H7 (cell line): ENCODE measurements at places on chromosomes 7 and 10. TPM values are rescaled to one million over a fixed set of nuclear protein-coding genes. Genes with fewer than 3 reads are reported as not detected.

RBP4 gene
- total RNA-seq: 1.1 TPM in 1 of 2 replicates, not detected in the other

CPA2 gene
- not detected in 2 replicates for total RNA-seq

UBTD1 gene
- 30.2 and 33.4 TPM in 2 replicates for total RNA-seq

EBLN1 gene
- not detected in 2 replicates for total RNA-seq

HELLS gene
- 131 and 187 TPM in 2 replicates for total RNA-seq

HK1 gene
- total RNA-seq: 110 and 114 TPM in 2 replicates

CSTF2T gene
- 21.5 and 25.6 TPM in 2 replicates for total RNA-seq

RARRES2 gene
- total RNA-seq: 198 and 223 TPM in 2 replicates

MYPN gene
- total RNA-seq: 0.04 TPM in 1 of 2 replicates, not detected in the other

CCDC71L gene
- 33.8 and 34.8 TPM in 2 replicates for total RNA-seq

MYL7 gene
- total RNA-seq: 1.4 and 4.7 TPM in 2 replicates

CNTNAP2 gene
- total RNA-seq: 102 and 109 TPM in 2 replicates

CYP3A5 gene
- 0.31 TPM in 1 of 2 replicates, not detected in the other for total RNA-seq

BTRC gene
- 13.0 and 13.2 TPM in 2 replicates for total RNA-seq

TFAM gene
- 44.8 and 58.0 TPM in 2 replicates for total RNA-seq

SEMA3E gene
- total RNA-seq: 1.7 and 5.8 TPM in 2 replicates

UCMA gene
- total RNA-seq: not detected in 2 replicates

WNT8B gene
- total RNA-seq: 0.10 and 0.37 TPM in 2 replicates

MYO3A gene
- total RNA-seq: 4.8 and 4.9 TPM in 2 replicates

LAMB1 gene
- 61.0 and 77.2 TPM in 2 replicates for total RNA-seq

CALD1 gene
- total RNA-seq: 95.0 and 99.8 TPM in 2 replicates

PROSER2 gene
- 15.0 and 16.4 TPM in 2 replicates for total RNA-seq

CACNA2D1 gene
- total RNA-seq: 9.1 and 14.9 TPM in 2 replicates

DHTKD1 gene
- total RNA-seq: 59.4 and 79.0 TPM in 2 replicates

ZNF736 gene
- total RNA-seq: not detected in 2 replicates

PILRA gene
- 0.28 and 1.6 TPM in 2 replicates for total RNA-seq

TAS2R41 gene
- 0.10 TPM in 1 of 2 replicates, not detected in the other for total RNA-seq

ZSCAN21 gene
- total RNA-seq: 27.2 and 32.9 TPM in 2 replicates

GIMAP5 gene
- not detected in 2 replicates for total RNA-seq

AOC1 gene
- total RNA-seq: not detected in 2 replicates

ZEB1 gene
- 6.8 and 9.4 TPM in 2 replicates for total RNA-seq

ECHDC3 gene
- 57.9 and 59.7 TPM in 2 replicates for total RNA-seq

TLX1 gene
- total RNA-seq: 0.11 TPM in 1 of 2 replicates, not detected in the other

SRRM3 gene
- total RNA-seq: 7.0 and 7.6 TPM in 2 replicates

NAT16 gene
- 0.30 and 0.59 TPM in 2 replicates for total RNA-seq

TWIST1 gene
- 0.18 and 2.3 TPM in 2 replicates for total RNA-seq

ACSL5 gene
- total RNA-seq: 0.17 TPM in 1 of 2 replicates, not detected in the other

TMEM178B gene
- 1.1 and 1.4 TPM in 2 replicates for total RNA-seq

AGR3 gene
- total RNA-seq: not detected in 2 replicates

MKRN1 gene
- total RNA-seq: 80.5 and 108 TPM in 2 replicates

IGFBP1 gene
- total RNA-seq: not detected in 2 replicates

MPP7 gene
- 2.1 and 3.9 TPM in 2 replicates for total RNA-seq

GALNT17 gene
- 67.7 and 72.3 TPM in 2 replicates for total RNA-seq

UNC5B gene
- 34.7 and 40.2 TPM in 2 replicates for total RNA-seq

OPN4 gene
- total RNA-seq: not detected in 2 replicates

GIMAP6 gene
- total RNA-seq: not detected in 2 replicates

FAM25C gene
- not detected in 2 replicates for total RNA-seq

C10orf67 gene
- total RNA-seq: not detected in 2 replicates

TAS2R4 gene
- total RNA-seq: 0.17 and 0.63 TPM in 2 replicates

NODAL gene
- total RNA-seq: 151 and 252 TPM in 2 replicates

TMEM26 gene
- total RNA-seq: 0.04 TPM in 1 of 2 replicates, not detected in the other

NUDT13 gene
- 0.38 and 1.3 TPM in 2 replicates for total RNA-seq

GSTO2 gene
- total RNA-seq: 15.2 and 20.6 TPM in 2 replicates
